ENCODE measurements at places on chromosomes 4 and X. TPM values are rescaled to one million over a fixed set of nuclear protein-coding genes. Genes with fewer than 3 reads are reported as not detected.

The SHISA3 gene
- total RNA-seq: 3.9 TPM

The CTAG2 gene
- not detected for total RNA-seq

The CSTF2 gene
- 20.0 TPM for total RNA-seq

The SLC4A4 gene
- 0.66 TPM for total RNA-seq

The SOWAHD gene
- total RNA-seq: not detected

The FAM53A gene
- 1.3 TPM for total RNA-seq

The PROM1 gene
- 0.18 TPM for total RNA-seq

The PPBP gene
- total RNA-seq: not detected

The CSAG3 gene
- total RNA-seq: not detected

The MAGEA12 gene
- total RNA-seq: not detected

The TMPRSS11B gene
- not detected for total RNA-seq

The SMS gene
- total RNA-seq: 220 TPM

The CLNK gene
- not detected for total RNA-seq

The PHKA2 gene
- 12.7 TPM for total RNA-seq

The XAGE1B gene
- not detected for total RNA-seq

The ALPK1 gene
- total RNA-seq: 8.3 TPM

All from endothelial cell of coronary artery (primary cell).